ENCODE measurements at places on chromosomes 7 and 10.

DNA sequence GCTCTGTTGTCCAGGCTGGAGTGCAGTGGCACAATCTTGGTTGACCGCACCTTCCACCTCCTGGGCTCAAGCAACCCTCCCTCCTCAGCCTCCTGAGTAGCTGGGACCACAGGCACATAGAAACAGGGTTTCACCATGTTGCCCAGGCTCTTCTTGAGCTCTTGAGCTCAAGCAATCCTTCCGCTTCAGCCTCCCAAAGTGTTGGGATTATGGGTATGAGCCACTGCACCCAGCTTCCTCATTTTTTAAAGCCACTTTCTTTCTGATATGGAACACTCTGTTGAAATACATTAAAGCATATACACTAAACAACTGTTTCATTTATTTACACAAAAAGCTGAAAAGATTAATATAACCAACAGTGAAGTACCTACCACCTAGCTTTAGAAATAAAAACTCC, 117.2 kb downstream of the CLEC2L start:
- DNase-seq, result no peak

GRCh38 chr10:86632009-86632800, 22.1 kb upstream of the OPN4 start:
- DNase-seq, result peak; percentile 79

DNA sequence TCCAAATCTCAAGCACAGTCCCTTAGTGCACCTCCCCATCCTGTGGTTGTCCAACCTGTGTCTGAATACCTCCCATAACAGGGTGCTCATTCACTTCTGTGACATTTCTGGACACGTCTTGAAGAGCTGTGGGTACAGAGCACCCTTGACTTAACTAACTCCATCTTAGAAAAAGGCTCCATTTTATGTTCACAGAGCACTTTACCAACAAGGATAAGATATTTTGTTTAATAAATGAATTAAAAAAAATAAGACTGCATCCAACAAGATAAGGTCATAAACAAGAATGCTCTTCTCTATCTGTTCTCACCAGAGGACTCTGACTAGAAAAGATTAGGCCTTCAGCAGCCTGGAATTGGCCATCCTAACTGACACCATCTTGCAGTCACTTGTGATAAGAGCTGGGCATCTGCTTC, 335.2 kb upstream of the ZNF32 start:
- no peak for DNase-seq

DNA sequence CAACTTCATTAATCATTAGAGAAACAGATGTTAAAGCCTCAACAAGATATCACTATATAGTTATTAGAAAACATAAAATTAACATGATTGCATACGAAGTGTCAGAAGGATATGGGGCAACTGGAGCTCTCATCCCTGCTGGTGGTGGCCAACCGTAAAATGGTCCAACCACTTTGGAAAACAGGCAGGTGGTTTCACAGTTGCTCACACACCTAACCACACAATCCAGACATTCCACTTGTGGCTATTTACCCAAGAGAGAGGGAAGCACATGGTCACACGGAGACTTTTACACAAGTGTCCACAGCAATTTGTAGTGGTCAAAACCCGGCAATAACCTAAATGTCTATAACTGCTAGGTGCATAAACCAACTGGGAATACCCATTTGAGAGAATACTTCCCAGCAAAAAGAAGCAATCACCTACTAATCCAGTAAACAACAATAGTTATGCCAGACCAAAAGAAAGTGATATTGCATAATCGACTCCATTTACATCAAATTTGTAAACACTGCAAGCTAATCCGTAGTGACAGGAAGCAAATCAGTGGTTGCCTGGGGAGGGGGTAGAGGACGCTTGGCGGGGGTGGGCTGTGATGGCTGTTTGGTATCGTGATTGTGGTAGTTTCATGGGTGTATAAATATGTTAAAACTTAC, 91.8 kb downstream of the LARP4B start:
- DNase-seq, result no peak

DNA sequence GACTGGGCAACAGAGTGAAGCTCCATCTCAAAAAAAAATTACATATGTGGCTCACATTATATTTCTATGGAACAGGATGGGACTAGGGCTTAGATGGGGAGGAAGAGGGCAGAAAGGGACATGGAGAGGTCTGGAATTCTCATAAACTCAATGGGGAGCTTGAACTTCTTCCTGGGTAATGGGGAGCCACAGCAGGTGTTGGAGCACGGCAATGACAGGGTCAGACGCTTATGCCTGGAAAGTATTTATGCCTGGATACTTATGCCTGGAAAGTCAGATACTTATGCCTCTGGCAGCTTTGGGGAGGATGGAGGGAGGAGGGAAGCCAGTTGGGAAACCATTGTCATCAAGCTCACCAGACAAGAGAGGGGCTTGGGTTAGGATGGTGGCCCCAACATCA, 36.8 kb downstream of the TMEM130 start:
- DNase-seq, result no peak

DNA sequence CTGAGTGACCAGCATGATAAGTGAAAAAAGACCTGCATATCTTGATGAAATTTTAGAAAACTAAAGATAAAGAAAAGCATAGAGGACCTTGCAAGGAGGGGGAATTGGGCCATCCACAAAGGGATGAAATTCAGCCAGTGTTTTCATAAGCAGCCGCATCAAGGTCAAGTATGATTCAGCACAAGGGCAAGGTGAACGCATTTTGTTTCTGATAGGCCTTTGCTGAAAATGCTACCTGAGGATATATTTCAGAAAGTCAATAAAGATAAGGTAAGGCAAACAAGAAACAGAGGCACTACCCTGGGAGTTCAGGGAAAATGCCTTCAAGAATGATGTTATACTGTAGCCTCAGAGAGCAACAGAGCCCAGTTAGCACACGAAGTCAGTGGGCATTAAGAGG, 55.0 kb upstream of the SHH start:
- no peak for DNase-seq

GRCh38 chr7:120729245-120729644, 128.7 kb downstream of the TSPAN12 start:
- DNase-seq, result no peak

DNA sequence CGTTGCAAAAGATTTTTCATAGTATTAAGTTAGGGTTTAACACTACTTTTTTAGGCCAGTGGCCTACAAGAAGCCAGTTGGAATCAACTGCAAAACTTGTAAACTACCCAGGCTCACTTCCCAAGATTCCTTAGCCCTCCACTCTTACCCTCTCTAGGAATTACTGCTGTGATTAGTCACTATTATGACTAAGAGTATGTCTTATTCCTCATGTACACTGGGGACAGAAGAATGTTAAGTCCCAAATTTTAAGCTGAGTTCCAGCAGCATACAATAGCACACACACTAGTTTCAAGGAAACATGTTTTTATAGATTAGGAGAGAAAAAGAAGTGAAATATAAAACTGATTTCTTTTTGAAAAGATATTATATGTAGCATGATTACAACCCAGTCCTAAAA, 42.8 kb downstream of the FBXL13 start:
- no peak for DNase-seq

DNA sequence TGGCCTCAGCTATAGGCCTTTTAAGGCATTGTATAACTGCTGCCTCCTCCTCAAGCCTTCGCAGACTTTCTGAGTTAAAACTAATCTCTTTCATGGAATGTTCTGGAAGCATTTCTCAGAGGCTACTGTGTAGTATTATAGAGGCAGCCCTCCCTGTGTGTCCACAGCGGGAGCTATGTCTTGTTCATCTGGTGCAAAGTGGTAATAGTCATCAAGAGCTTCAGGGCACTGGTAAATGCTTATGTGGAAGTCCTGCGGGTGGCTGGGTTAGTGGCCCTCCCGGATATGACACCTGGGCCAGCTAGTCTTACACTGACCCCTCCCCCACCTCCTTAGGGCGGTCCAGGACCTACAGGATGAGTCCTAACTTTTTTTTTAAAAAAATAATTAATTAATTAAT, 2.2 kb upstream of the ABHD11 start:
- no peak for DNase-seq

Measured in AG20443 (cell line).